Activated T-helper 1 cell treated with anti-CD3 and anti-CD28 coated beads, Interleukin-12 subunit alpha, Interleukin-12 subunit beta, Interleukin-2, Interleukin-4 antibody, amounts not matched to agents 30 ng/mL and 10 ng/mL and 1 ng/mL, durations not matched to agents 14 hours and 24 hours and 36 hours (primary cell): ENCODE measurements at places on chromosomes 2 and 18. TPM values are rescaled to one million over a fixed set of nuclear protein-coding genes. Genes with fewer than 3 reads are reported as not detected.

DNA sequence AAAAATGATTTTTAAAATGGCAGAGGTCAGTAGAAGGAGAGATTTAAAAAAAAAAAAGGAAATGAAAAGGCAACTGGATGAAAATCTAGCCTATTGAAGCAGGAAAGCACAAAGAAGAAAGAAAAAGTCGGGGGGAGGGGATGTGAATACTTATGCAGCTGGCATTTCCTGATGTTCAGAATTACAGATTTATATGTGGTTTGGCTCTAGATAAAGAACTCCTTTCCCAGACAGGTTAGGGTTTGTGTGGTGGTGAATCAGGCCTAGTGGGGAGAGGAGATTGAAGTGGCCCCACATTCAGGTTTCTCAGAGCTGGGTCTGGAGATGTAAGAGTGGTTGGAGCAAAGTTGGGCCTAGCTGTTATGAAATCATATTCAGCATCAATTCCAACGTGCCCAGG lies 394.4 kb downstream of the FIGN start:
- no peak for DNase-seq

DNA sequence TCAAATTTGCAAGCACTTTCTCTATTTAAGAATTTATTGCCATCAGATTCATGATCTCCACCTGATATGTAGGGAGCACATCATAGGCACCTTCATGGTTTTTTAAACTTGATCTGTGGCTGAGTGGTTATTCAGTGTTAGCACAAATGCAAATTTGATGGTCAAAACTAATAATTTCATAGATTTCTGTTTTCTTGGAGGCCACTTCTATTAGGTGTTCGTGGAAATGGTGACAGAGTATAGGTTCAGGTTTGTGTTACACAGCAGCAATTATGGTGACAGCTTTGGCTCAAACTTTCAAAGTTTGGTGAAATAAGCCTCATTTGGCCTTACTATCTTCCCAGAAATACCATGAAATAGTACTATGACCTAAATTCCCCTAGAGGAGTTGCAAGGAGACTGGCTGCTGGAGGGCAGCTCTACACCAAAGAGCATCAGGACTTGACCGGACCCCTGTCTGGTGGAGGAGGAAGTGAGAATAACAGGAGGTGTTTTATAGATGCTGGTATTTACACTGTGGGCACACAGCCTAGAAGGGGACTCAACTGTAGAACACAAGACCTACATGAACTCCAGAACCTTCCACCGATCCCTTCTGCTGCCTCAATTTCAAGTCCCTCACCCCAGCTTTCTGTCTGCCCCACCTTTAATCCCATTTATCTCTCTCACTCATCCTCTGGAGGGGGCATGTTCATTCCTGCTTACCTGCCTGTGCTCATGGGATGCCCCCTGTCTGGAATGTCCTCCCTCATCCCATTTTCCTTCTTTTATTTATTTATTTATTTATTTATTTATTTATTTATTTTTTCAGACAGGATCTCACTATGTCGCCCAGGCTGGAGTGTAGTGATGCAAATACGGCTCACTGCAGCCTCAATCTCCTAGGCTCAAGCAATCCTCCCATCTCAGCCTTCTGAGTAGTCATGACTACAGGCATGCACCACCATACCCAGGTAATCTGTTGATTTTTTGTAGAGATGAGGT lies 132.9 kb upstream of the SIX2 start:
- DNase-seq = no peak

DNA sequence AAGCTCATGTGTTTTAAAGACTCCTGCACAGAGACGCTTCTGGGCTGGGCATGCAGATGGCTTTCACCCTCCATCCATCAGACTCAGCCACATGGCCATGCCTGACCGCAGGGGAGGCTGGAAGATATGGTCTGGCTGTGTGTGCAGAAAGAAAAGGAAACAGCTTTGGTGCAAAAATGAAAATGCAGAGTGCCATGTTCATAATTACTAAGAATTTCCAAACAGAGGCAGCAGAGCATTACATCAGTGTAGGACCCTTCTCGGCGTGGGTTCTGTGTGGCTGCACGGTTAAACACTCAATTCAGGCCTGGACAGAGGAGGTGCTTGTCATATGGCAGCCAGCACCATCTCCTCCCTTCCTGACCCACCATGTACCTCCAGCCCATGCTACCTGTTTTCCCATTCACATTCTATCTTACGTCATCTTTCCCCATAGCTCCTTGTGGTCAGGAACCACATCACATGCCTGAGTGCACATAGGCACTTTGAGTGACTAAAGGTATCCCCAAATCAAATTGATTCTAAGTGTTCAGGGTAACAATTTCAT lies 200.3 kb upstream of the ID2 start:
- peak; percentile 34 for DNase-seq

DNA sequence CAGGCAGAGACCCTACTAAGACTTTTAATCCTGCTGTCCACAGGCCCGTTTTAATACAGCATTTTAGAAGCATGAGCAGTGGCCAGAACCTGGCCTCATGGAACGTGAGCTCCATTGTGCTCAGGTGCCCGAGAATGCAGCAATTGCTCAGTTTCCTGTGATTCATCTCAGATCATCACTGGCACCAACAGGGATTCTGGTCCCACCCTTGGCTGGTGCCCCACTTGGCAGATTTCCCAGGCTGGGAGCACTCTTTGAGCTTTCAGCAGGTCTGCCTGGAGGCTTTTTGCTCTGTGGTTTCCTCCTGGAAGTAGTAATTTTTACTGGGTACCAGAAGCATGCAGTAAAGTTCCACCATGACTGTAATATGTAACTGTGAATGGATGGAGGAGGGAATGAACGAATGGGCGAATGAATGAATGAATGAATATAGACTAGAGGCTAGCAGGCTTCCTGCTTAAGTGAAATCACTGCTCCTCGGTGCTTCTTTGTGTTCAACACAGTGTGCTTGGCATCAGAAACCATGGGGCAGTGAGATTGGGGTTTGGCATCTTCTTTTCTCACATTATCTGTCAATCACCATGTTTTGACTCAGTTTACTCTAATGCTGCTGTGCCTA lies 312.9 kb downstream of the PRKCE start:
- no peak for DNase-seq

DNA sequence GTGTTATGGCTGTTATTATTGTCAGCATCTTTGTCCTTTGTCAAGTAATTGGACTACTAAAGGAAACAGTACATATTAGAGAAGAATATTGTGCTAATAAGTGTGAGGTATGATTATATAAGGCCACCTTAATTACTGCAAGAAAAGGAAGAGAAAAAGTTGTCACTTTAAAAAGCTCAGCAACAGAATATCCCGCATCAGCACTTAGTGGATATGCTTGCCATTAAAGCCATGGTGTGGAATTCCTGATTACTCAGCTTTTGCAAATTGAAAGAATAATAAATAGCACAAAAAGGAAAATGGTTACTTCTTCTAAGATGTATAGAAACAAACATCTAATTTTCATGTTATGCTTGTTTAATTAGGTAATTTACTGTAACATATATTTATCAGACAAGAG lies 347.5 kb downstream of the DPP10 start:
- no peak for DNase-seq

DNA sequence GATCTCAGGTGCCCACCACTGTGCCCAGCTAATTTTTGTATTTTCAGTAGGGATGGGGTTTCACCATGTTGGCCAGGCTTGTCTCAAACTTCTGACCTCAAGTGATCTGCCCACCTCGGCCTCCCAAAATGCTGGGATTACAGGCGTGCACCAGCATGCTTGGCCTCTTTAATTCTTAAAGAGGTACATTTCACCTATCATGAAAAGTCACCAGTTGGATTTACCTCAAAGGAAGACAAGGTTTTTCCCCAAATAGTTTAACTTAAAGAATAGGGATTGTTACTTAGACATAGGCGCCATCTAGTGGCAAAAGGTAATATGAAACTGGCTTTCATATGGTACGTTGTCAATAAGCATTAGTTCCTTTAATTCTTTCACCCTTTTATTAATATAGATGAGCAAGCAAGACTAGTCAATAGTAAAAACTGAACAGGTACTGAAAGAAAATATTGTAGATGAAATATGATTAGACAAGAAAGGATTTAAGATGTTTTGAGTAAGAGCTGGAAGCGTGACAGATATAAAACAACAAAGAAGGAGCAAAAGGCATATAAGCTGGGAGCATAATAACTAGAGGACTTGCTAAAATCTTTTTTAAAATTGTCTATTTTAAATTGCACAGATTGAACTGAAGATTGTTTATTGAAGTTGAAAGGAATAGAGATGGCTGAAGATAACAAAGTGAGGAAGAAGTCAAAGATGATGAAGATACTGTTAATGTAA lies 35.0 kb upstream of the PSMD14 start:
- no peak for DNase-seq

DNA sequence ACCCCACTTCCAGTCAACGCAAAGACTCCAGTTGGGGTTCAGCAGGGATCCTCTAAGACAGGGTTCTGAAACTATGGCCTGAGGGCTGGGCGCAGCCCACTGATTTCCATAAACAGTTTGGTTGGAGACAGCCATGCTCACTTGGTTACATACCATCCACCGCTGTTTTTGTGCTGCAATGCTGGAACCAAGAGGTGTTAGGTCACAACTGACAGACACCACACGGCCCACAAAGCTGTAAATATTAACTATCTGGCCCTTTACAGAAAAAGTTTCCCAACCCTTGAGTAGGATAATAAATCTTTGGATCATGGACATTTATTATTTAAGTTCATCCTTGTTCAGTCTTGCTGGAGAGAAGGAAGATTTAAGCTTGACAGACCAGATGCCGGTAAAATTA lies 8.4 kb upstream of the CD226 start:
- DNase-seq = no peak

DNA sequence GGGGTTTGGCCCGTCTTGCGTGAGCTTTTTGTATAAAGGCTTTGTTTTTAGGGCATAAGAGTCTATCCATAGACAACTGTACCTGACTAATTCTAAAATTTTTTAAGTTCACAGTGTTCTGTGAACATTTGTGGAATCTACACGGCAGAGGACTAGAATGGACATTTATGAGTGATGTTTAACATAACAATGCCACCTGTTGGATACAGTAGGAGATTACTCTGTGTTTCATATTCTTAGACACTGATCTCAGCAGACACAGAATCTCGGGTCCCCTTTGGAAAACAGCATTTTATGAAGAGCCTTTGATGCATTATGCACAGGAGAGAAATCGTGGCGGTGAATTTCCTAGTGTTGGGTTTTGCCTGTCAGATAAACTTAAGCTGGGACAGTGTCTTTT lies 752.2 kb downstream of the DPP10 start:
- DNase-seq = no peak

NDUFS1 gene
- total RNA-seq = 76.6 and 78.0 TPM in 2 replicates

PIAS2 gene
- 28.5 and 28.7 TPM in 2 replicates for total RNA-seq

SP100 gene
- total RNA-seq = 161 and 171 TPM in 2 replicates

UCN gene
- total RNA-seq = 1.4 and 1.8 TPM in 2 replicates

HNMT gene
- not detected in 2 replicates for total RNA-seq

NETO1 gene
- not detected in 2 replicates for total RNA-seq

BOK gene
- 0.07 TPM in 1 of 2 replicates, not detected in the other for total RNA-seq
